Fibroblast of villous mesenchyme (primary cell): ENCODE measurements at places on chromosomes 1 and 21. TPM values are rescaled to one million over a fixed set of nuclear protein-coding genes. Genes with fewer than 3 reads are reported as not detected.

HES4 gene
- total RNA-seq: 2.2 and 8.1 TPM in 2 replicates

DPH5 gene
- total RNA-seq: 27.7 and 32.0 TPM in 2 replicates

- peak; percentile 16 for DNase-seq
Observed at GRCh38 chr1:200535605-200536004, 84.9 kb downstream of the KIF14 start.

DNA sequence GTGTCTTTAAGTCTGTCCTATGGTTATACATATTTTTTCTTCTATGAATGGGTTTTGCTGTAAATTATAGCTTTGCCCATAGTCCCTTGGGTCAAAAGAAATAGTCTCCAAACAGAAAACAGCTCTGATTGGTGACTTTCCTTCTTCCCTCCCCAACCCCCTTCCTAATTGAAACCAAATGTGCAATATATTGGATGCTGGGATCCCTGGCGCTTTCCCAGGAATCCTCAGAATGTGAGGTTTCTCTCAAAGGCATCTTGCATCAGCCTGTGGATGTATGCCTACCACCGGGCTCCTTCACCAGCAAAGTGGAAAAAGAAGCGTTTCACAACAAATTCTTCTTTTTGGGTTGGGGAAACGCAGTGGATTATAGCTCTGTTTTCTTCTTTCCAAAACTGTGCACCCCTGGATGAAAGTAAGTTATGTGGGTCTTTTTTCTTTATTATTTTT is at the start of gene DDR2:
TSS of gene DDR2 (plus strand) at position 248 of the 450 bp plus-strand sequence. CDS start 86,600 bp downstream, outside the sequence.
- DNase-seq: peak; percentile 96

GRCh38 chr1:232726048-232726779 is 79.0 kb upstream of the MAP10 start:
- DNase-seq: peak; percentile 17

DNA sequence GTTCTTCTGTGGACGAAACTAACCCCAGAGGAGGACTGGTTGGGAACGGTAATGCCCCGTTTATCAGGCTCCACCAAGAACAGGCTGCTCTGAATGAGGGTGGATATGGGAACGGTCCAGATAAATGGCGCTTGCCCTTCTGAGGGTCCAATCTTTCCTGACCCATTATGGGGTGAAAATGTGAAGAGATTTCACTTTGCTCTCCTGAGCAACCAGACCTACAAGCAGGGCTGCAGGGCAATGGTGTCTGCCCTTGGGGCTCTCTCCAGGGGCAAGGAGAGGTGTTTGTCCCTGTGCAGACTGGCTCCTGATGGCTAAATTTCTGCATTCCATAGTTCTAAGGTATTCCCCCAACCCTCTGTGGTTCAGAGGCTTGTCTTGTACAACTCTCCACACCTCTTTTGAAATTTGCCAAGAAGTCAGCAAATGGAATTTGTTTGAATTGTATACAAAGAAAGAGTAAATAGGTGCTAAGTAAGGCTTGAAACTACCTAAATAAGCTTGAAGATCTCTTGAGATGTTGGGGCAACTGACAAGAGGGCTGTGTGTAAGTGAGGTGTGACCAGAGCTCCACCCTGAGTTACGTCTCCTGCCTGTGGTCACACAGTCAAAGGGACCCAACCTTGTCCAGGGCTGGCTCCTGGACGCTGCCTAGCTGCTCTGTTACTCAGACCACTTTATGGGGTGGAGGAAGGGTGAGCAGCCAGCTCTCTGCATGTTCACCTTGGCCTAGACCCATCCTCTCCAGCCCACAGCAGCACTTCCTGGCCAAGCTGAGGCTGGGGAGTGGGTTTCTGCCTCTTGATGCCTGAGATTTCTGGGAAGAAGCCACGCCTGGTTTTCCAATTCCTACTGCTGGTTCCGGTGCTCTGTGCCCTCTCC is 24.8 kb downstream of the SLC2A1 start:
- DNase-seq: no peak

- DNase-seq: no peak
Observed at GRCh38 chr1:77516106-77516505, 166.4 kb downstream of the ZZZ3 start.

DNA sequence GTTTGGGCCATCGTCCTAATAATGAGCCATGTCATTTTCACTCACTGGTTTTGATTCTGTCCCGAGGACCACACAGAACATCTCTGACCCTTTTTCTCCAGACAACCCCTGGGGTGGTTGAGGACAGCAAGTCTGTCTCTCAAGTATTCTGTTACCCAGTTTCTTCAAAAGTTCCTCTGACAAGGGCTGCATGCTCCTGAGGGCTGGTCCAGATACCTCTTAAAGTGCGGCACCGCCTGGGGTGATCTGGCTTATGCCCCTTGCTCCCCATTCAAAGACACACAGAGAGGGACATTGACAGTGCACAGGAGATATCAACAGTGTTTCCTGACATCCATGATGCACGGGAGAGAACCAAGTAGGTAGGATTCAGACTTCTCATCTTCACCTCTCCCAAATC is 132.9 kb upstream of the EDN2 start:
- DNase-seq: no peak

- DNase-seq: no peak
Observed at GRCh38 chr1:981955-982558, at the start of gene PERM1. Gene PERM1 (minus strand): TSS chr1:982093. CDS start chr1:981029, 1,064 bp downstream.

- DNase-seq: no peak
Observed at GRCh38 chr1:184031409-184032107, 6.0 kb downstream of the COLGALT2 start.
